Stimulated activated CD8-positive, alpha-beta memory T cell treated with anti-CD3 and anti-CD28 coated beads, Interleukin-15, amount 100 ng/mL, for 24 hours (primary cell): ENCODE measurements at places on chromosomes 11 and 22.

GRCh38 chr11:115887727-115888126 lies 383.5 kb upstream of the CADM1 start:
- DNase-seq: no peak

DNA sequence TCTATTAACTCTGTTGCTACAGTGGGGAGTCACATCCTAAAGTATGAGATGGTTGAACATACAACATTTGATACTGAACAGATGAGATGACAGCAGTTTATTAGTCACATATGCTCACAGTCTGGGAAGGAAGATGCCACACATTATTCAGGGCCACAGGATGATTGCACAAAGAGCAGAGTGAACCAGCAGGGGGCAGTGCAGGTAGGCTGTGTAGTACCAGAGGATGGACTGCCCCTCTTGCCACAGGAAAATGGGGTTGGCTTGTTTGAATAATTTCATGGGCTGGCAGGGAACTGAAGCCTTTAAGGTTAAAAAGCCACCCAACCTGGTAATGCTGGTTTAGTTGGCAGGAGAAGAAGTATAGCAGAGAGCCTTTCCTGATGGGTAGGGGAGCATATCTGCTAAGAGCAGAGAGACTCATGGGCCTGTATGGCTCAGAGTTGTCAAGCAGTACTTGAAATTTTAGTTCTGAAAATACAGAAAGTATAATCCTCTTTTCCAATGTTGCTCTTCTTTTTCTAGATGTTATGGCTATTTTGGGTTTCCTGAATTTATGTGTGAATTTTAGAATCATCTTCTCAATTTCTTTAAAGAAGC lies 180.4 kb upstream of the B3GAT1 start:
- peak; percentile 22 for DNase-seq

DNA sequence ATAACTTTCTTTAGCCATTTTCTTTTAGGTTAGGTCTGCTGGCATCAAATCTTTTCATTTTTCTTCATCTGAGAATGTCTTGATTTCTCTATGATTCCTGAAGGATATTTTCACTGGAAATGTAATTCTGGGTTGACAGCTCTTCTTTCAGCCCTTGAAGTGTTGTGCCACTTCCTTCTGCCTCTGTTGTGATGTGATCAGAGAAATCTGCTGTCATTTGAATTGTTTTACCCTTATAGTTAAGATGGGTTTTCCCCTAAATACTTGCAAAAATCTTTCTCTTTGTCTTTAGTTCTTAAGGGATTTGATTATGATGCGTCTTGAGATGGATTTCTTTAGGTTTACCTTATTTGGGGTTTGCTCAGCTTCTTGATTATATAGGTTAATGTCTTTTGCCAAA lies 23.0 kb downstream of the USP47 start:
- no peak for DNase-seq

GRCh38 chr11:8382436-8383053 lies 118.9 kb upstream of the LMO1 start:
- DNase-seq: no peak

- DNase-seq: no peak
Observed at GRCh38 chr11:30059172-30059815, 42.5 kb upstream of the KCNA4 start.

DNA sequence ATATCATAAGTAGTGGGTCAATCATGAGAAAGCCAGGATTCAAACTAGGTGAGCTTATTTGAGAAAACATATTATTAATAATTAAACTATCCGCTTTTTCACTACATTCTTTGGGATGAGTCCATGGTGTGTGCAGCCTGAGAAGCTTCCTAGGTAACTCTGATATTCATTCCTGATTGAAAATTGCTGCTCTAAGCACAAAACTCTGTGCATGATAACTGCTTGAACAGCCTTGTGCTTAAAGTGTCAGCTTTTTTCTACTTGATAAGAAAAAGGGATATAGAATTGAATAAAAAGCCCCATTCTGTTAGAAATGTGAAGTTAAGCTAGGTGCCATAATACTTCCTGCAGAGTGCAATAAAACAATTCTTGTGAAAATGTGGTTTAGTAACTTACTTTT lies 343.5 kb upstream of the LUZP2 start:
- no peak for DNase-seq
